ENCODE measurements at places on chromosomes 11 and 22.

- DNase-seq: no peak
These were observed 22.8 kb upstream of the TP53AIP1 start for GRCh38 chr11:128965485-128965884.

GRCh38 chr11:43376594-43376993, 17.9 kb downstream of the TTC17 start:
- DNase-seq: no peak

GRCh38 chr11:64000026-64000739, 13.9 kb downstream of the OTUB1 start:
- DNase-seq: peak; percentile 91

DNA sequence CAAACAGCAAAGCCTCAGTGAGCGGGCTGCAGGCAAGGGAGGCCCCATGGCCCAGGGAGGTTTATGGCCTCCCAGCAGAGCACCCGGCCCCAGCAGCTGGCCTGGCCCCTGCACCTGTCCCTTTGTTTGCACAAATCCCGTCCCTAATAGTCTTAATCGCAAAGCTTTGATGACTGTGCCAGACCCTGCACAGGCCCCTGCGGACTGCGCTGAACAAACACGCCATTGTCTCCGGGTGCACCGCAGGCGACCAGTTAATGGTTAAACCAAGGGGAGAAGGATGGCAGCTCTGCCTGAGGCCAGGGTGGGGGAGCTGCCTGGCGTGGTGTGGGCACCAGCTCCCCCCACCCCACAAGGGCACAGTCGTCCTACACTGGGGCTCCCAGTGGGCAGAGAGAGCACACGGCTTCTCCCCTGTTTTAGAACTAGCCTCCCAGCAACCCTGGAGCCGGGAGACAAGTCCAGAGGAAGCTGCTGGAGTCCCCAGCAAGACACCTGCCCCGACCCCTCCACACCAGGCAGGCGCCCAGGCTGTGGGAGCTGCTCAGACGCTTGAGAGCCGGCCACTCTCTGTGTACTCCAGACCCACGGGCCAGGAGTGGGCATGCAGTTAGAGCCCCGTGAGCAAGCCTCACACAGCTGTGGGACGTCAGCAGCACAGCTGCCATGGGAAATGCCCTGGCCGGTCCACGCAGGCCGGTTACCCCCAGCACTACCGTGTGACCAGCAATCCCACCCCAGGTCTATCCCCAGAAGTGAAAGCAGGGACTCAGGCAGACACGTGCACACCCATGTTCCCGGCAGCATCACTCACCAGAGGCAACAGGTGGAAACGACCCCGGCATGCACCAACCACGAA, 39.7 kb upstream of the TH start:
- peak; percentile 38 for DNase-seq

DNA sequence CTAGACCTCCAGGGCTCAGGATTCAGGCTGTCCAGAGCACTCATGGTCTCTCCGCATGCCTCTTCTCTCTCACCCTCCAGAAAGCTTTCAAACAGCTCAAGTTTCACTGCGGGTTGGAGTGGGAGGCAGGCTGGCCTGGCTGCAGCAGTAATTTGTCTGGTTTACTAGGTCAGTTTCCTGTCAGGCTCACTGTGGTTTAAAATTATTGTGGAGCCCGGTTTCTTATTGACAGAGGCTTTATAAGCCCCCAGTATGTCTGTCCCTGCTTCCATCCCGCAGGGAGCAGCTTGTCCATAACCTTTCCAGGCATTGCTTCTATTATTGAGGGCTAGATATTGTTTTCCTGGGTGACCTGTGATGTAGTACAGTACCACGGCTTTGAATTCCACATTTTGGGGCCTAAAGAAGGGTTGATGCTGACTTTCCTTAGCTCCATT, 235.3 kb upstream of the SORL1-AS1 start:
- no peak for DNase-seq

DNA sequence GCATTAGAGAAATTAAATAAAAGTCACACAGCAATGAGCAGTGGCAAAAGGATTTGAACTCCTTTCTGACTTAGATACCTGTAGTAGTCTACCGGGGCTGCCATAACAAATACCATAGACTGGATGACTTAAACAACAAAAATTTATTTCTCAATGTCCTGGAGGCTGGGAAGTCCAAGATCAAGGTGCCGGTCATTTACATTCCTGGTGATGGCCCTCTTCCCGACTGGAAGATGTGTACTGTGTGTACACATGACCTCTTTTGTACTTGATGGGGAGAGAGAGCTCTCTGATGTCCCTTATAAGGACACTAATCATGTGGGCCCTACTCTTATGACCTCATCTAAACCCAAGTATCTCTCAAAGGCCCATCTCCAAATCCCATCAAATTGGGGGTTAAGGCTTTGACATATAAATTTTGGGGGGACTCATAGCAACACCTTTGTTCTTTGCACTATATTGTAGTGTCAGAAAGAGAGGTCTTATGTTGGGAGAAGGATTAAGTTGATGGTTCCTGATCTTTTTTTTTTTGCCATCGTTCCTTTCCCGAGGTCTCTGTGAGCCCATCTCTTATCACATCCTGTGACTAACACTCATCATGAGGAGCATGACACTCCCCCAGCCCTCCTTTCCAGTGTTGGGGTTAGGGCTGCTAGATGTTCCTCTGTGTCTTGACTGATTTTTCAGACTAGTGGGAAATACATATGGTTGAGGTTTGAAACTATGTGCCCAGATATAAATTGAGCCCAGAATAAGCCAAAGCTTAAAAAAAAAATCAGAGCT, 104.3 kb downstream of the TRAF6 start:
- DNase-seq: peak; percentile 37

- DNase-seq: no peak
These were observed 82.3 kb upstream of the PHOX2A start for GRCh38 chr11:72326151-72326848.

- DNase-seq: no peak
These were observed 77.9 kb downstream of the BTBD10 start for GRCh38 chr11:13384908-13385640.

DNA sequence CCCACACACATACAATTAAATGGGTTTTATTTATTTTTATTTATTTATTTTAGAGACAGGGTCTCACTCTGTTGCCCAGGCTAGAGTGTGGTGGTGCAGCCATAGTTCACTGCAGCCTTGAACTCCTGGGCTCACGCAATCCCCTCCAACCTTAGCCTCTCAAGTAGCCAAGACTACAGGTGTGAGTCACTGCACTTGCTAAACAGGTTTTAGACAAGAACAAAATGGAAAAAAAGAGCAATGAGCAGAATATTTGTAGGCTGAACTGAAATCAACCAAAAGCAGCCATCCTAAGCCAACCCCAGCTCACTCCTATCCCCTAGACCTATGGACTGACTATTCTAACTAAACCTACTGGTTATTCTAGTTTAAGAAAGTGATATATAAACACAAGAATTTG, 37.8 kb downstream of the MRE11 start:
- DNase-seq: no peak

DNA sequence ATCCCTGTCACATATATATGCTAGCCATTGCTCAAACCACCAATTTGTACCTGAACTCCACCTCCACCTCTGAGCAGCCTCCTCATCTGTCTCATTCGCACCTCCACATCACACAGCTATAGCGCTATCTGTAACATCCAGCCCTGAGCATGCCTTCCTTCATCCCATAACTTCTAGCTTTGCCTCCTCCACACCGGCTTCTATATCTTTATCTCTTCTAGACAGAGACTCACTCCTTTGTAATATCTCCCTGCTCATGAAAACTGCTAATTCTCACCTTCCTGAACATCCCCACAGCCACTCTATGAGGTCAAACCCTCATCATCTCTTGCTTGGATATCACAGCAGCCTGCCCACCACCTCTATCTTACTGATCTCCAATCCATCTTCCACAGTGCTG, 5.9 kb downstream of the SIAE start:
- DNase-seq: no peak

DNA sequence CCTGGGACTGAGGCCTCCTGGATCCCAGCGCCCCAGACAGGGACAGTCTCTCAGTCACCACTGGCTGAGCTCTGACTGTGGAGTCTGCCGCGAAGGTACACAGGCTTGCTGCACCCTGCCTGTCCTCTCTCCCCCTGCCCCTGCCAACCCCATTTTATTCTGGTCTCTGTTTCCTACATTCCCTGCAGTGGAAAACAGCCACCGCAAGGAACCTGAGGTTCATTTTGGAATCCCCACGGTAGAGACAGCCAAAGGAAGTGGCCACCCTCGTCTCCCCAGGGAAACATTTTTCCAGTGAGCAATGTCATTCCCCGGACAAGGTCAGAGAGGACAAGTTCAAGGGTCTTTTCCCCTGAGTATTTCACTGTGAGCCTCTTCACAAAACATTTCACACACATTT, 56.6 kb downstream of the FBXO7 start:
- DNase-seq: no peak

DNA sequence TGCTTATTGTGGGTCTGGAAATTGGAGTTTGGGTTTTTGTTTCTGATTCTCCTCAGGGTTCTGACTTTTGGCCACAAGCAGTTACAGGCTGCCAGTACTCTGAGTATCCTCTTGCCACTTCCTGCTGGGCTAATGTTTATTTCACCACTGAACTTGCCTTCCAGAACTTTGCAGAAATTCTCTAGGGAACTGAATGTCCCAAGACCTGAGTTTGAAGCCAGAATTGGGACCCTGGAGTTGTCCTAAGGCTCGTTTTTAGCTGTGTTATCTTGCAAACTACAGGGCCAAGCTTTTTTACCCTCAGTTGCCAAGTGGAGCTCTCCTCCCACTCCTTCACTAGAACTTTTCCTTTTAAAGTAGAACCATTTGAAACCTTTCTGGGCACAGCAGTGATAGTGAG, 89.9 kb downstream of the FAT3 start:
- no peak for DNase-seq

DNA sequence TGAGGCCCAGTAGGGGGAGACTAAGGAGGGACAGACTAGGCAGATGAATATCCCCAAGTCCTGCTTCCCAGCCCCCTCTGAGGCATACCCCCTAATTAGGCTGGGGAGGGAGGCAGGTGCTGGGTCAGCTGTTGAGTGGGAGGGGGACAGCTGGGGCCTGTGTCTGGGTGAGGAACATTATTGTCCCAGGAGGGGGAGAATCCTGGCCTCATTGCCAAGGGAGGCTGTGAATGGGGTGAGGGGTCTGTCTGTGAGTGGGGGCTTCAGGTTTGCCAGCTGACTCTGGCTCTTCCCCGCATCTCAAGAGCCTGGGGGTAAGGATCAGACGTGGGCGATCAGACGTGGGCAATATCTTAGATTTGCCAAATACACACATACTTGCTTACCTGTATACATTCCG, 2.1 kb downstream of the INPPL1 start:
- DNase-seq: peak; percentile 42

GRCh38 chr11:120208777-120209176, 2.1 kb upstream of the OAF start:
- DNase-seq: no peak

DNA sequence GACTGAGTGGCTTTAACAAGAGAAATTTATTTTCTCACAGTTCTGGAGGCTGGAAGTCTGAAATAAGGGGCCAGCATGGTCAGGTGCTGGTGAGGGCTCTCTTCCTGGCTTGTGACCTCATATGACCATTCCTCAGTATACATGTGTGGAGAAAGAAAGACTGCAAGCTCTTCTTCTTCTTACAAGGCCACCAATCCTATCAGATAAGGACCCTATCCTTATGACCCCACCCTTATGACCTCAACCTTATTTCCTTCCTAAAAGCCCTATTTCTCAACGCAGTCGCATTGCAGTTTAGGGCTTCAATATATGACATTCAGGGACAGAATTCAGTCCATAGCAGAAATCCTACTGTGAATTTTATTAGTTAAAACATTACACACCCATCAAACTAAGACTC, 124.4 kb upstream of the RAG2 start:
- no peak for DNase-seq

- DNase-seq: no peak
These were observed 35.4 kb downstream of the PISD start for GRCh38 chr22:31626427-31627150.

DNA sequence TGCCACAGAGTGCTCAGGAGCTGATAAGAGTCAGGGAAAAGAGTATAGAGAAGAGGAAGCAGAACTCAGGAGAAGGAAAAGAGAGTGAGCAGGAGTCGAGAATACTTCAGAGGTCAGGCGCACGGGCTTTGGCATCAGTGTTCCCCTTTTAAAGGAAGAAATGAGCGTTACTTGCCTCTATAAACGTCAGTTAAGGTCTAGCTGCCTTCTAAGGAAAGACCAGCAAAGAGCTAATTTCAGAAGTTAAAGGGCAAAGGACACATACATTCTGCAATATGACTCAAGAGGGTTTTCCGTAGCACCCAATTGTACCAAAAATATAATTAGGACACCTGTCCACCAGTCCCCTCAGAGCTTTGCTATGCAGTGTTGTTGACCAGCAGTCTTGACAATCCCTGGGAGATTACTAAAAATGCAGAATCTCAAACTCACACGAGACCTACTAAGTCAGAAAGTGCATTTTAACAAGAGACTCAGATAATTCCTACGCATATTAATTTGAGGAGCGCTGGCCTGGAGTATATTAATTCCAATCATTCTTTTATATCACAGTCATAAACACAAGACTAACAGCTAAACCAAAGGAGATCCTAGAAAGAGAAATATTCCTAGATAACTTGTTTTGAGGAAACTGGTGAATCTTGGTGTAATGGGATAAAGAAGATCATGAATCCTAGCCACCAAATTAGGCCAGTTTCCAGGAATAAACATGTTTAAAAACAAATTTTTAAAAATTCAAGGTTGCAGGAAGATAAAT, 249.0 kb downstream of the CADM1 start:
- no peak for DNase-seq

DNA sequence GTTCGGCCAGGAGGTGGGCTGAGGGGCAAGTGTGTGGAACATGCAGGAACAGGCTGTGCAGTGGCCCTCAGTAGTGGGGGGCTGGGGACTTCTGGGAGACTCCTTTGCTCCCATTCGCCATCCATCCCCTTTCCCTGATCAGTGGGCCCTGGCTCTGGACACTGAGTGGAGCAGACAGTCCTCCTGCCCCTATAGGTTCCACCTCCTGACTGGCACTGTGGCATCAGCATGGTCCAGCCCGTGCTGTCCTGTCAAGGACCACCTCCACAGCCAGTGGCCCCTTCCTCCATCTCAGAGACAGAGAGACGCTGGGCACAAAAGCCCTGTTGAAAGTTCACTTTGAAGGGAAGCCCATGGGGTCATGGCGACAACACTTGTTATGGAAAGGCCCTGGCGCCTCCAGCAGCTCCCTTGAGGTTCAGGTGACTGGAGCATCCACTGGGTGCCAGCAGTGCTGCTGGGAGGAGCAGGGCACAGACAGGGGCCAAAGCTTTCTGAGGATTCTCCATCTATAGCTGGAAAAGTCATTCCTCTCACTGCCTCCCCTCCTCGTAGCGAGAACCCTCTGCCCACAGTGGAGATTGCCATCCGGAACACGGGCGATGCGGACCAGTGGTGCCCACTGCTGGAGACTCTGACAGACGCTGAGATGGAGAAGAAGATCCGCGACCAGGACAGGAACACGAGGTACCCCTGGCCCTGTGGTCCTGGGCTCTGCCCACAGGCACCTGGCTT, 5.6 kb downstream of the DERL3 start:
- no peak for DNase-seq

- DNase-seq: no peak
These were observed 25.0 kb downstream of the RAB30 start for GRCh38 chr11:83046621-83047172.

Data from activated CD8-positive, alpha-beta memory T cell treated with anti-CD3 and anti-CD28 coated beads for 24 hours (primary cell).